NCI-H1417 treated with DMSO at 0.1 percent for 48 hours (cell line): ENCODE measurements at places on chromosomes 1 and 21.

DNA sequence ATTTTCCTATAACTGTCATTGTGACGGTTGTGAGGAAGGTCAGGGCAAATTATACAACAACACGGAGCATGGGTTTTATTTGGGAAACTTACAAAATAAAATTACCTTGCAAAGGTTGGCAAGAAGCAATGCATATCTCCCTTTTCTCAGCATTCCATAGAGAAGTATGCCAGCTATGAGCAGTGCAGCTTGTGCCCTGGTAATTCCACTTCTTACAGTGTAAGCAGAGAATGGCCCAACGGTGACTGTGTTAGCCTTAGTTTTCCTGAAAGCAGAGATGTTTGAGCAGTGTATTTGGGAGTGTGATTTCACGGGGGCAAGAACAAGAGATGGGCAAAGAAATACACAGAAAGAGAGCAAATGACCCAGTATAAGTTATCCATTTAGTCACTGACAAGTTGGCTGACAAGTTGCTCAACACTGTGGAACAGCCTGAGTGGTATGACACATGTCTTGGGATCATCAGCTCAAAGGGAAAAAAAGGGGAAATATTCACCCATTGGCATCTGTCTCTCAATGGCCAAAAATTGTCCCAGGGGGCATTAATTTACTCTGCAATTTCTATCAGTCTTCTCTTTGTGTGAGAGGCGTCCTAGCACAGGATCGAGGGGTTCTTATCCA lies 210.9 kb upstream of the NRIP1 start:
- no peak for DNase-seq

DNA sequence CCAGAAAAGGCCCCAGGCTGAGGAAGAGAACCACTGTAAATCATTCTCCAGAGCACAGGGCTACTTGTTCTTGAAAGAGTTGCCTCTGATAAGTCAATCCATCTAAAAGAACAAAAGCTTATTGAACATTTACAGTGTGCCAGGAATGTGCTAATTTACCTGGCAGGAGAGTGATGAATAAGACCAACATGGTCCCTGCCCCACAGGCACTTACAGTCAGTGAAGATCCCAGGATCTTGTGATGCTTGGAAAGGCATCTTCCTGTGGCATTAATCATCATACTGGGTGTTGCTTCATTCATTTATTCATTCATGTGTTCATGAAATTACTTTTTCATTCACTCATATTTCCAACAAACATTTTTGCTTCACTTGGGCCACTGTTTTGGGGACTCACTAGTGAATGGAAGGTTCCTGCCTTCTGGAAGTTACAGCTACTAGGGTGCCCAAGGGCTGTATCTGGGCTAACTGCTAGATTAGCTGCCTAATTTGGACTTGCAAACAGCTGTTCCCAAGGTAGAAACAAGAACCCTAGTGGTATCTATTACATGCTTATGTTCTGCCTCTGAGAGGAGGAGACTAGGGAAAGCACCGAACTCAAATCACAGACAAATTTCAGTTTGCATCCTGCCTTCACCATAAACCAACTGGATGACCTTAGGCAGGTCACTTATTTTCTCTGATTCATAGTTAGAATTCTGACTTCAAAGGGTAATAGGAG lies 133.5 kb downstream of the CLIC6 start:
- no peak for DNase-seq

DNA sequence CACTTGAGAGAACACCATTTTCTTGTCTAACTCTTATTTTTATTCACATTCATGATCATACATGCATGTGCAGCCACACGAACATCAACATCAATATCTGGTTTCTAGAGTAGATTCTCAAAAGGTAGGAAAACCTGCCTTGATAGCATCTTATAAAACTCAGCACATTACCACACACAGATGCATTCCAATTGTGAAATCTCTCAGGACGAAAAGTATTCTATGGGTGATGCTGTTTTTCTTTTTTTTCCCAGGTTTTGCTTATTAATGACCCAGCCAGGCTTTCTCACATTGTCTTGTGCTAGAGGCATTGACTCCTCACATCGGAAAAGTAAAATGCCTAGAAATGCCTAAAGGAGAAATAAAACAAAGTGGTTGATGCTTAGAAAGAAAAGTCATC lies 562.8 kb downstream of the KIF26B start:
- DNase-seq = no peak

- DNase-seq = no peak
Measured at GRCh38 chr1:186420311-186420710, 40.6 kb downstream of the PDC start.

- no peak for DNase-seq
Measured at GRCh38 chr21:15006594-15007230, 58.1 kb downstream of the NRIP1 start.

GRCh38 chr1:156262461-156263287 lies 14.8 kb upstream of the PAQR6 start:
- DNase-seq = no peak

- DNase-seq = no peak
Measured at GRCh38 chr1:62395291-62395690, 41.6 kb upstream of the USP1 start.

DNA sequence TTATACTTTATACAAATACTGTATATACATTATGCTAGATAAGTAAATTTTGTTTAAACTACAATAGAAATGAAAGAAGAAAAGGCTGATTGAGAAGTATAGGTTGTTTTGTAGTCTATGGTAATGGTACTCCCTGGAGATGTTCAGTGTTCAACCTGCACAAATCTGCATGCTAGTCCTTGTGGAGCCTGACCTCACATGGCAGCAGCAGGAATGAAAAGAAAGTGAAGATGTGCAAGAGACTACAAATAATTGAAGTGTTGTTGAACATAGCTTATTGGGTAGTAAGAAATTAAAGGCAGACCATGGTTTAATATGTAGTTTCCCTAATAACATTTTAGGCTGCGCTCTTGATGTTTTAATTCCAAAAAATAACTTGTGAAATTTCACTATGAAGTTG lies 201.2 kb downstream of the TGFB2 start:
- no peak for DNase-seq

- DNase-seq = no peak
Measured at GRCh38 chr1:10530756-10531495, 56.2 kb downstream of the PEX14 start.

GRCh38 chr1:161324020-161324419 lies 9.8 kb downstream of the SDHC start:
- DNase-seq = no peak

DNA sequence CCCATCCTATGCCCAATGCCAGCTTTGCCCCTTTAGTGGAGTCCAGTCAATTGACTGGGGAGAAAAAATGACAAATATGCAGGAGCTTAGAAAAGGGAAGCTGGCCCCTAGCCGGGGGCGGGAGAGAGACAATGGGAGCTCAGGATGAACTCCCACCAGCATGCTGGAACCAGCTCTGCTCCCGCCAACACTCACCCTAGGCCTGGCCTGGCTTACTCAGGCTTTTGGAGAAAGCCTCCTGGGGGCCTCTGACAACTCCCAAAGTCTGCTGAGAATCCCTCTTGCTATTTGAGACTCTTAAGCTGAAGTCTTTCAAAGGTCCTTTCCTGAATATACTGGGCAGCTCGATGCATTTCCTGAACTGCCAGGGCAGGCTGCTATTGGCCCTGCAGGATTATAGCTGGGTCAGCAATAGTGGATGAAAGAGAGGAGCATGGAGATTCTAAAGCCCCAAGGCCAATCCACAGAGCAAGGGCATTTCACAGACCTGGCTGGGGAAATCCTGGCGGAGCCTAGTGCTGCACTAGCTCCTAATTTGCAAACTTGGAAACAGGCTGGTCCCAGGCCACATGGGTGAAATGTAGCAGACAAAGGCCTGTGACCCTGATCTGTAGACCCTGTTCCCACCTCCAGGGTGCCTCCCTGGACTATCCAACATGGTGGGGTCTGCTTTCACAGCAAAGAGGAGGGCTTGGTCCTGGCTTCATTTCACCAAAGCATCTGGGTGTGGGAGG lies 35.7 kb upstream of the CLSTN1 start:
- DNase-seq = no peak

GRCh38 chr1:190212450-190212849 lies 265.2 kb downstream of the BRINP3 start:
- no peak for DNase-seq
